Spinal cord (tissue), 10 donors: ENCODE measurements at places on chromosomes 4 and X. TPM values are rescaled to one million over a fixed set of nuclear protein-coding genes. Genes with fewer than 3 reads are reported as not detected.

Gene RAB41
- total RNA-seq, result not detected

Gene CDS1
- 18.8 TPM for total RNA-seq

Gene MID2
- 15.5 TPM for total RNA-seq

Gene BMX
- 2.9 TPM for total RNA-seq

Gene ZFP92
- 1.8 TPM for total RNA-seq

Gene SRPK3
- total RNA-seq, result 1.3 TPM

Gene DCAF16
- 33.2 TPM for total RNA-seq

Gene GPC4
- 7.8 TPM for total RNA-seq

Gene SLC2A9
- total RNA-seq, result 3.9 TPM

Gene ADAMTS3
- total RNA-seq, result 16.9 TPM

Gene TNMD
- 1.7 TPM for total RNA-seq

Gene TSPAN6
- 73.7 TPM for total RNA-seq

Gene CLDN22
- not detected for total RNA-seq

Gene ADGRA3
- total RNA-seq, result 44.5 TPM

Gene TEX13B
- total RNA-seq, result not detected

Gene PNMA6F
- 1.4 TPM for total RNA-seq

Gene GPR34
- 54.4 TPM for total RNA-seq

Gene IRS4
- total RNA-seq, result 12.3 TPM

Gene TRIM61
- total RNA-seq, result 3.0 TPM

Gene HELT
- not detected for total RNA-seq

Gene MAGEB1
- not detected for total RNA-seq

Gene RTL3
- 0.10 TPM for total RNA-seq

Gene UNC5C
- total RNA-seq, result 33.2 TPM

Gene GPRASP1
- total RNA-seq, result 55.5 TPM

Gene CCDC149
- 21.6 TPM for total RNA-seq

Gene GAGE12H
- total RNA-seq, result not detected

Gene PCSK1N
- total RNA-seq, result 61.4 TPM

Gene EXOC1L
- 0.17 TPM for total RNA-seq

Gene SSX4B
- not detected for total RNA-seq

Gene SLC4A4
- total RNA-seq, result 105 TPM

Gene GJB1
- total RNA-seq, result 2.5 TPM

Gene CXCL9
- 0.11 TPM for total RNA-seq

Gene CRLF2
- total RNA-seq, result not detected

Gene KLF8
- 10.7 TPM for total RNA-seq

Gene SUPT20HL2
- not detected for total RNA-seq

Gene C4orf50
- 6.4 TPM for total RNA-seq

Gene SH3TC1
- 8.1 TPM for total RNA-seq

Gene RBM46
- 0.06 TPM for total RNA-seq
